ENCODE measurements at places on chromosomes 2 and 18. TPM values are rescaled to one million over a fixed set of nuclear protein-coding genes. Genes with fewer than 3 reads are reported as not detected.
A peak's percentile ranks its signal among the peaks of the same experiment; 100 is the strongest.

DNA sequence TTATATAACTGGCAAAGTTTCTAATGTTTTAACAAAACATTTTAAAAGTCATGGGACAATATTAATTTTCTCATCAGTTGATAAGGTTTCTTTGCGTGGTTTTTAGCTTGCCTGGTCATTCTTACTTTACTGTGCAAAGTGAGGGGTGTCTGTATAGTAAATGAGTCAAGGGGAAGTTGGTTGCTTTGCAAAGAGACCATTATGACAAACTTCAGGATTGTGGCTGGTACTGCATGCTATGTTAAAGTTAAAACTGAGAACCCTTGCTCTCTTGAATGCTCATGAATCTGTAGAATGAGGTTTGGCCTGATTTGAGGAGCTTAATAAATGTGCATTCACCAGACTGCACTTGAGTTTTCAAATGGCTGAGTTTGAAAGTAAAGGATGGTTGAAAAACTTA, 47.0 kb downstream of the COL4A4 start:
- H3K4me3 ChIP-seq = no peak overlapping the region
- no peak for DNase-seq
- H3K4me1 ChIP-seq = no peaks in the 10 kb centered on the region
- no peaks in the 10 kb centered on the region for H3K36me3 ChIP-seq
- H3K27me3 ChIP-seq = no peaks in the 10 kb centered on the region

GRCh38 chr18:48074929-48075706, 144.7 kb upstream of the SMAD2 start:
- no peak for DNase-seq
- no peak overlapping the region for H3K4me3 ChIP-seq
- no peak overlapping the region for H3K27ac ChIP-seq
- H3K4me1 ChIP-seq = no peaks in the 10 kb centered on the region
- 0 out of 2 replicates have a peak, but pooled peaks cover 15% of the 10 kb centered on the region for H3K27me3 ChIP-seq

GRCh38 chr2:39139511-39140237, 18.8 kb upstream of the SOS1 start:
- peak overlapping the region; percentile 80 for H3K27ac ChIP-seq
- peaks cover 39% of the 10 kb centered on the region for H3K4me1 ChIP-seq
- H3K27me3 ChIP-seq = no peaks in the 10 kb centered on the region
- H3K4me3 ChIP-seq = no peak overlapping the region

DNA sequence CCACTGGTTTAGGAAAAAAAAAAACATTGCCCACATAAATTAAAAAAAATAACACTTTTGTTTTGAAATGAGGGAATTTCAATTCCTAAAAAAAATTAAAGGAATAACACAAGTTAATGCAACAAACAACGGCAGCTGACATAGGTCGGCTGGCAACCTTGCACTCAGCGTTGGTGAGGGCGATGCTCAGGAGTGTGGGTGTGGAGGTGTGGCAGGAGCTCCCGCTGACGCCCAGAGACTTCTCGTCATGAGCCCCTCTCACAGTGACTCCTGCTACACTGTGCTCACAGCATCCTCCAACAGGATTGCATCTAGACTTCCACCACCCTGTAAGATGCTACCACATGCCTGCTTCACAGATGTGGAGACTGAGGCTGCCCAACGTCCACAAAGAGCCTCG, 150.3 kb upstream of the PXDN start:
- H3K36me3 ChIP-seq = no peaks in the 10 kb centered on the region
- H3K27ac ChIP-seq = no peak overlapping the region
- peaks cover 93% of the 10 kb centered on the region for H3K27me3 ChIP-seq

GRCh38 chr2:104846786-104847585, 6.9 kb upstream of the POU3F3 start:
- no peak for DNase-seq
- H3K4me1 ChIP-seq = no peaks in the 10 kb centered on the region
- no peak overlapping the region for H3K4me3 ChIP-seq
- H3K27me3 ChIP-seq = peaks cover 38% of the 10 kb centered on the region

DNA sequence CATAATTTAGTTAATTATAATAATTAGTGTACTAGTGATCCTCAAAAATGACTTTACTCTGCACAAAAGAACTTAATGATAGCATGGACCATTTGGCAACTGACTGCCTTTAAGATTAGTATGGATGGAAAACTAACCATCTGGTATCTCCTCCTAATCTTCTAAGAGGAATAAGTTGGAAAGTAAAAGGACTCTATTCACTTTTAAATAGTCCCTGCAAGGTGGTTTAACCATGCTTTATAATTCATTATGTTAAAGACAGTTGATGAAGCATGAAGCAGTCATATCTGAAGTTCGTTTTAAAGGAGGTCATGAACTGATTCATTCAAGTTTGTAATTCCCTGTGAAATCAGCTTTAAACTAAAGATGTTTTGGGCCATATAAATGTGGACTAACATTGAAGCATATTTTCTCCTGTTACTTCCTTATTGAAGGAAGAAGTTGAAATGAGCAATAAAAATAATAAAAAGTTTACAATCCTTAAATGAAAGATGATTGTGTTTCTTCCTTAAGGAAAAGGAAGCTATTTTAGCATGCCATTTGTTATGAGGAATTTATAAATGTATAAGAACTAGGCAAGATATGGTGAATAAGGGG, 446.0 kb downstream of the XIRP2 start:
- DNase-seq = no peak
- no peak overlapping the region for H3K4me3 ChIP-seq
- no peaks in the 10 kb centered on the region for H3K36me3 ChIP-seq
- no peaks in the 10 kb centered on the region for H3K27me3 ChIP-seq

GRCh38 chr2:100880036-100880435, 60.1 kb downstream of the NPAS2 start:
- H3K27me3 ChIP-seq = no peaks in the 10 kb centered on the region
- no peak for DNase-seq
- no peak overlapping the region for H3K4me3 ChIP-seq

DNA sequence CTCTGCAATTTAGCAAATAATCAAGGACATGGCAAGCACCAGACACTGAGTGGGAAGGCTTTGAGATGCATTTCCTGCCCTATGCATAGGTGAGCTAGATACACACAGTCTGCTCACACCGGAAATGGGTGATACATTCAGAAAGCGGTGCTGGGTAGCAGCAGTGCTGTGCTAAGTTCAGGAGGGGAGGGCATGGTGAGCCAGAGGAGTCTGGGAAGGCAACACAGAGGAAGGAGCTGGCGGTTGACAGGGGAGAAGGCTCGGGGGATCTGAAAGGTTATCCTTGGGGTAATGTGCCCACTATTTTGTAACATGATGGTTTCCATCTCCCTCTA, 57.4 kb upstream of the EPAS1 start:
- no peak overlapping the region for H3K27ac ChIP-seq
- no peaks in the 10 kb centered on the region for H3K27me3 ChIP-seq
- no peak overlapping the region for H3K4me3 ChIP-seq

DNA sequence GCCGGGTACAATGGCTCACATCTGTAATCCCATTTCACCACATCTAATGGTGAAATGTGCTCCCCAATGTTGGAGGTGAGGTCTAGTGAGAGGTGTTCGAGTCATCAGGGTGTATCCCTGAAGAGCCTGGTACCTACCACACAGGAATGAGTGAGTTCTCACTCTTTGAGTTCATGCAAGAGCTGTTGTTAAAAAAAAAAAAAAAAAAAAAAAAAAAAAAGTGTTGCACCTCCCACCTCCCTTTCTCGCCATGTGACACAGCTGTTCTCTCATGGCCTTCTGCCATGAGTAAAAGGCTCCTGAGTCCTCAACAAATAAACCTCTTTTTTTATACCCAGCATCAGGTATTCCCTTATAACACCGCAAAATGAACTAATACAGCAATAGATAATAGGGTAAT, 106.3 kb downstream of the C2orf74 start:
- no peaks in the 10 kb centered on the region for H3K27me3 ChIP-seq
- H3K4me1 ChIP-seq = no peaks in the 10 kb centered on the region
- 0 out of 2 replicates have a peak, but pooled peaks cover 12% of the 10 kb centered on the region for H3K36me3 ChIP-seq
- H3K4me3 ChIP-seq = no peak overlapping the region
- H3K27ac ChIP-seq = no peak overlapping the region
- no peak for DNase-seq

- H3K27ac ChIP-seq = no peak overlapping the region
- DNase-seq = no peak
- H3K36me3 ChIP-seq = no peaks in the 10 kb centered on the region
- no peaks in the 10 kb centered on the region for H3K27me3 ChIP-seq
- H3K4me1 ChIP-seq = 0 out of 2 replicates have a peak, but pooled peaks cover 13% of the 10 kb centered on the region
Observed at GRCh38 chr2:217852555-217853211, 150.1 kb downstream of the TNS1 start.

DNA sequence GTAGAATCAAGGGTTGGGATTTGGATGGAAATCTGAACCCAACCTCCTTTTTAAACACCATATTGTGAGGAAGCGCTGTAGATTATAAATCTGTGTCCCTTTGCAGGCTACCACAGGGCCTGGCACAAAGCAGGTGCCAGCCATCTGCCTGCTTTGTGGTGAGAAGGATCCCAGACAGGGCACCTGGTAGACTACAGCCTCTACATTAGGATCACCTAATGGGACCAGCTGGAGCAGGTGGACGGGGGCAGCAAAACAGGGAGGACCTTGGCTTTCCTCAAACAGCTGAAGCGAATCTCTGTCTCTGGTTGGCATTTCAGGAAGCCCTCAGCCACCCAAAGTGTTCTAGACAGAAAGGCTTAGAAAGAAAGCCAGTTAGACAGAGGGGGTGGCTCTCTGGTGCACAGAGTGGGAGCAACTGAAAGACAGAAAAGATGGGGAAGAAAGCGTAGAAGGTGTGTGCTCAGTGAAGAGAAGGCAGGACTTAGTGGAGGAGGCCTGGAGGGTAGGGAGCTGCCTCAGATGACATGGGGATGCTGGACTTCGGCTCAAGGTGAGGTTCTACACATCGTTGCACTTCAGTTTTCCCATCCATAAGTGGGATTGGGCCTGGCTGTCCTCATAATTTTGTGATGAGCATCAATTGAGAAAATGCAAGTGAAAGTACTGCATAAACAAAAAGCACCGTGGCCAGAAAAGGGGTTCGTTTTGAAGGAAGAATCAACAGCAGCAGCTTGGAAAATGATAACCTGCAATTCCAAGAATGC, 350.8 kb downstream of the CYRIA start:
- H3K27ac ChIP-seq = no peak overlapping the region
- no peak for DNase-seq
- H3K27me3 ChIP-seq = peaks cover 32% of the 10 kb centered on the region
- no peaks in the 10 kb centered on the region for H3K36me3 ChIP-seq

DNA sequence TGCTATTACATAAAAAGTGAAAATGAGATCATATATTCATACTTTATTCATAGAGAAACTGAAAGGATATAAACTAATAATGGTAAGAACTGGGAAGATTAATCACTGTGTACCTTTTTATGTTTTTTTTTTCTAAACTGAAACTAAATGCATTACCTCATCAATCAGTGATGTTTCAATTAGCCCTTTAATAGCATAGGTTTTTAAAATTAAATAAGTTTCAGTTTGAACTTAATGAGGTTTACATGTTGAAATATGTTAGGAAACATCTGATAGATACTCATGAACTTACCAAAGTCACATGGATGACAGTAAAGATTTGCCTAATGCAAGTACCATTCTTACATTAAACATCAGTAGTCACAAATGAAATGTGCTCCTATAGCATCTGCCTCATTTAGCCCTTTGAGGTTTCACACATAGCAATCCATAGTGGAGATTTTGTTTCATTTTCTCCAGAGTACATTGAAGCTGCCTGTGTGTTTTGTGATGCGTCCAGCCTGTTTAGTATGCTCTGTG, 8.9 kb downstream of the MAPRE2 start:
- H3K4me3 ChIP-seq = no peak overlapping the region
- no peak for DNase-seq
- no peaks in the 10 kb centered on the region for H3K36me3 ChIP-seq
- no peaks in the 10 kb centered on the region for H3K4me1 ChIP-seq
- H3K27ac ChIP-seq = no peak overlapping the region
- no peaks in the 10 kb centered on the region for H3K27me3 ChIP-seq

DNA sequence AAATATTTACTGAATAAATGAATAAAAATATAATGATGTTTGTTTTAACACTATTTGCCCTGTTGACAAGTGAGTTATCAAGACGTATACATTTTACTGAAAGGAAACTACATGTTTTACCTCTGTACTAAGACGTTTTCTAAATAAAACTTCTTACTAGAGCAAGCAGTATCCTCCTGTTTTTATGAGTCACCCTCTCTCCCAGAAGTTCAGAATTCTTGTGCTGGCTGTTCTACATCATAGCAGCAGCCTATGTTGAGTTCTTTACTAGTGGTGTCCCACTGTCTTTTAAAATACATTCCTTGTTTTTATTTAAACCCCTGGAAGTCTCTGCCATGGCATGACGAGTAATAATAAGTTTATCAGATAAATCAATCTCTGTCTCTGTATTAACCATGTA, 297.4 kb downstream of the CALCRL start:
- H3K27ac ChIP-seq = no peak overlapping the region
- H3K4me3 ChIP-seq = no peak overlapping the region
- H3K4me1 ChIP-seq = no peaks in the 10 kb centered on the region
- no peaks in the 10 kb centered on the region for H3K36me3 ChIP-seq
- no peak for DNase-seq
- H3K27me3 ChIP-seq = no peaks in the 10 kb centered on the region

GRCh38 chr2:75954761-75955160, 244.0 kb upstream of the GCFC2 start:
- no peaks in the 10 kb centered on the region for H3K4me1 ChIP-seq
- H3K4me3 ChIP-seq = no peak overlapping the region
- no peak overlapping the region for H3K27ac ChIP-seq
- no peaks in the 10 kb centered on the region for H3K36me3 ChIP-seq
- DNase-seq = no peak

- DNase-seq = no peak
- H3K27ac ChIP-seq = no peak overlapping the region
- no peaks in the 10 kb centered on the region for H3K27me3 ChIP-seq
- H3K4me3 ChIP-seq = no peak overlapping the region
- H3K4me1 ChIP-seq = peaks cover 17% of the 10 kb centered on the region
Observed at GRCh38 chr2:9094117-9094516, 90.6 kb upstream of the MBOAT2 start.

GRCh38 chr2:2849464-2850217, 518.6 kb upstream of the MYT1L start:
- no peak for DNase-seq
- no peak overlapping the region for H3K4me3 ChIP-seq
- no peaks in the 10 kb centered on the region for H3K36me3 ChIP-seq

DNA sequence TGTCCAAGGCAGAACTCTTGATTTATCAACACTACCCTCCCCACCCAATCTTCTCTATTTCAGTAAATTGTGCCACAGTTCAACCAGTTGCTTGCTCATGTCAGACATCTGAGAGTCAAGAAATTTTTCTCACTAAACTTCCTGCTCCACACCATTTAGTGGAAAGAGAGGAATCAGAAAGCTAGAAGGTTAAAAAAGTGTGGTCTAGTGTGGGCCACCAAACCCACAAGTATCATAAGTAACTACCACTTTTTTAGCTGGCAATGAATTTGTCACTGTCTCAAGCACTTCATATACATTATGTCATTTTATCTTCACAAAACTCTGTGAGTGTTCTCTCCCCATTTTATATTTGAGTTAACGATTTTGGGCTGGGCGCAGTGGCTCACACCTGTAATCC, 16.6 kb upstream of the MSTN start:
- no peaks in the 10 kb centered on the region for H3K27me3 ChIP-seq
- H3K36me3 ChIP-seq = no peaks in the 10 kb centered on the region
- no peak overlapping the region for H3K4me3 ChIP-seq
- DNase-seq = no peak
- H3K27ac ChIP-seq = no peak overlapping the region
- H3K4me1 ChIP-seq = no peaks in the 10 kb centered on the region

FAP gene
- total RNA-seq = not detected

SULT1C4 gene
- total RNA-seq = not detected

PRSS56 gene
- not detected for total RNA-seq

MC5R gene
- not detected for total RNA-seq

RESP18 gene
- total RNA-seq = not detected

MAB21L4 gene
- total RNA-seq = 68.8 TPM

HAAO gene
- total RNA-seq = 0.73 TPM

TACR1 gene
- total RNA-seq = not detected

NT5DC4 gene
- total RNA-seq = 6.1 TPM

TDRD15 gene
- total RNA-seq = 1.9 TPM

All from PC-9 (cell line).